ENCODE measurements at places on chromosomes 16 and 17. TPM values are rescaled to one million over a fixed set of nuclear protein-coding genes. Genes with fewer than 3 reads are reported as not detected.
A peak's percentile ranks its signal among the peaks of the same experiment; 100 is the strongest.

Gene ADORA2B
- 0.59 TPM for polyA plus RNA-seq

DNA sequence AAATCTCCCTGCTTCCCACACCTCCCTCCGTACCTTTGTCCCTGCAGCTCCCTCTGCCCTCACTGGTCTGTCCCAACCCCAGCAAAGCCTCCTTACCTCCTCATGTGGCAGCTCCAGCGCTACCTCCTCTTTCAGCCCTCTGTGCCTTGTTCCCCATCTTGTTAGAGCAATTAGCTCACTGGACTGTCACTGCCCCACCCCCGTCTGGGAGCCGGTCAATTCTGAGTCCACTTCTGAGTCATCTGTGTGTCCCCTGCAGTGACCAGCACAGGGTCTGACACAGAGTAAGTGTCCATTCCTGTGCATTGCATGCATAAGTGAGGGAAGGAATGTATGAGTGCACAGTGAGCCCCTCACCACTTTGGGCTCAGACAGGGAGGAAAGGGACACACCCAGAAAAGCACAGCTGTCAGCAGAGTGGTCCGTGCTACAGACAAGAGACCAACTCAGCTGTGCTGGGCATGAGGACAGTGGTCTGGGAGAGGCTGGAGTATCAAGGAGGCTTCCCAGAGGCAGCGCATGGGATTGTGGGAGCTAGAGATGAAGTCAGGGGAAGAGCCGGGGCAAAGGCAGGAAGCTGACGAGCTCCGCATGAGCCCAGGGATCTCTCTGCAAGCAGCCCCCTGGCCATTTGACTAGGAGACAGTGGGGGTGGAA is 45.9 kb downstream of the PITPNM3 start:
- DNase-seq, result no peak

DNA sequence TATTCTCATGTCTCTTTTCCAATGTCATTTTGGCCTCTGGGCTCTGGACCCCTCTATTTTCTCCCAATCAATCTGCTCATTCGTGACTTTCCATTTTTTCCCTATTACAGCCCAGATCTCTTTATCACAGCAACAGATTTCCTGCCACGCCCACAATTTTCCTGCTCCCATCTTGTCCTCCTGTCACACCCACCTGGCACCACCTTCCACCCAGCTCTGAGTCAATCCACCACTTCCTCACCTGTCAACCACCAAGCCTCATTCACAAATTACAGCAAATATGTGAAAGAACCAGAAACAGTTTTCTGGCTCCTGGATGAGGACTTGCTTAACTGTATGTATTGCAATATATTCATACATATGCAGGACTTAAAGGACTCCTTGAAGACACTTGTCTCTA is 311.3 kb downstream of the GRIN2A start:
- DNase-seq, result no peak

DNA sequence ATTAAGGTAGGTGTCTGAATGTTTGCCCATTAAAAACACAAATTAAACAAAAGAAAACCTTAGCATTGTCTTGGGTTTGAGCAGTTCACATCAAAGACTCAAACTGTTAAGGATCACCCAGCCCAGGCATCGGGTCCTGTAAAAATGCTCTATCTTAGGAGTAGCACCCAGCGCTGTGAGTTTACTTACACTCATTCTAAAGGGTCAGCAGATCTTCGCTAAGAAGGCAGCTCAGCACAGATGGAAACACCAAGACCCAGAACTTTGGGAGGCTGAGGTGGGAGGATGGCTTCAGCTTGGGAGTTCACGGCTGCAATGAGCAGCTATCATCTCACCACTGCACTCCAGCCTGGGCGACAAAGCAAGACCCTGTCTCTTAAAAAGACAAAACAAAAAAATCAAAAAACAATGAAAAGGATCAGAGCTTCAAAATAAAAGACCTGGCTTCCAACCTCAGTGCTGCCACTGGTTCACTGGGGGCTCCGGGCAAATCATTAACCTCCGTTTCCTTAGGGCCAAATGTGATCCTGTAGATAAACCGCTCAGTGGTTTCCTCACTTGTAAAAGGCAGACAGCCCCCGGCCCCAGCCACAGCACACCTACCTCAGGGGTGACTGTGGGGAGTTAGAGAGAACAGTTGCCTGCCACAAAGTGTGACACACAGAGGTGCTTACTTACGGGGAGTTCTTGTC is 11.1 kb downstream of the COG1 start:
- DNase-seq, result no peak

- no peak for DNase-seq
Observed at GRCh38 chr17:47757386-47757785, 24.4 kb downstream of the TBX21 start.

- DNase-seq, result no peak
Observed at GRCh38 chr17:66354472-66354871, 52.1 kb downstream of the PRKCA start.

DNA sequence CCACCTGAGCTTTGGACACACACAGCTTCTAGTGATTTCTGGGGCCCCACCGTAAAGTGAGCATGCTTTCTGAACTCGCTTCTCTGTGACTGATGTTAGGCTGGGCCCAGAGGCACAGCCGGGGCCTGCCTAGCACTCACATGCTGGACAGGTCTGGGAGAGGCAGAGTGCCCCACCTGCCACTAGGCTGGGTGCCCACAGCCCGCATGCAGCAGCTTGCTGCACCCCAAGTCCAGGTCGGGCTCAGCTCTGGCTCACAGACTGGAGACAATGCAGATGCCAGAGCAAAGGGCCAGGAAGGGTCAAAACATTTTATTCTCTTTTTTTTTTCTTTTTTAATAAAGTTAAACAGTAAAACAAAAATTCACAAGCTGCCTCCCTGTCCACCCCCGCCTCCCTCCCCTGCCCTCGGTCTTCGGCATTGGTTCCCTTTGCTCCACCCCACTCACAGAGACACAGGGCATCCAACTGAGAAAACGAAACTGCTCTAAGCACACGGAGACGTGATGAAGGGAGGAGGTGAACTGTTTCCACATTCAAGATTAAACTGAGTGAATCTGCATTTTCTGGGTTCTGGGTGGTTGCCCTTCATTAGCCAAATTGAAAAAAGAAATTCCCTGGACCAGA is 9.7 kb downstream of the CNP start:
- no peak for DNase-seq

GRCh38 chr16:89052191-89052889 is 41.3 kb upstream of the ACSF3 start:
- DNase-seq, result peak; percentile 9

GRCh38 chr17:60676758-60677307 is 818 bp upstream of the BCAS3 start:
- no peak for DNase-seq

Data from heart right ventricle (tissue), 16 donors.